Lower lobe of right lung (tissue), 2 donors: ENCODE measurements at places on chromosomes 4 and X. TPM values are rescaled to one million over a fixed set of nuclear protein-coding genes. Genes with fewer than 3 reads are reported as not detected.

The CDKL5 gene
- total RNA-seq, result 30.6 TPM

- no peak for DNase-seq
Measured at GRCh38 chr4:10061650-10062415, 40.5 kb upstream of the SLC2A9 start.

The MAGEC1 gene
- total RNA-seq, result not detected

DNA sequence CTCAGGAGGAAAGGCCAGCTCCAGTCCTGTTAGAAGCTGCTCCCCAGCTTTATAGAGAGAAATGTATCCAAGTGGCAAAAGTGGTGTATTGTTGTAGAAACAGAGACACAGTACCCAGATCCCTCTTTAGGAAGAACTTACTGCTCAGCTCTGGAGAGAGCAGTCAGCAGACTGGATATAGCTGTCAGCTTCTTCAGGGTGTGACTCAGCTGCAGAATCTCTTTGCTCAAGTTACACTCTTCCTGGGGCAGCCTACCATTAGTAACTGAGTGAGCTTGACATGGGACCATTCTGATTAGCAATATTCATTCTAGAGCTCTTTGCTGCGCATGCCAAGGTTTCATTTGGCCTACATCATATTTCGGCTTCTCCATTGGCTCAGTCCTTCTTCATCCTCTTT is 40.5 kb downstream of the ATP1B4 start:
- DNase-seq, result no peak

- DNase-seq, result no peak
Measured at GRCh38 chrX:101257448-101258258, 33.5 kb downstream of the TAF7L start.

The FAM241A gene
- total RNA-seq, result 5.0 TPM

The FAT4 gene
- total RNA-seq, result 15.2 TPM

- DNase-seq, result no peak
Measured at GRCh38 chr4:145252190-145252589, 71.8 kb upstream of the OTUD4 start.

The MAEA gene
- total RNA-seq, result 65.8 TPM

- no peak for DNase-seq
Measured at GRCh38 chr4:89784686-89785231, 52.2 kb downstream of the SNCA start.
